ENCODE measurements at places on chromosomes 1 and 21.

- peak; percentile 65 for DNase-seq
These were observed 259.3 kb upstream of the SGIP1 start for GRCh38 chr1:66274634-66275033.

GRCh38 chr1:236066828-236067386 is 2.0 kb upstream of the NID1 start:
- DNase-seq: peak; percentile 70

- no peak for DNase-seq
These were observed 2.0 kb downstream of the MTX1 start for GRCh38 chr1:155210314-155211104.

GRCh38 chr1:99565606-99566289 is 80.2 kb upstream of the PALMD start:
- no peak for DNase-seq

DNA sequence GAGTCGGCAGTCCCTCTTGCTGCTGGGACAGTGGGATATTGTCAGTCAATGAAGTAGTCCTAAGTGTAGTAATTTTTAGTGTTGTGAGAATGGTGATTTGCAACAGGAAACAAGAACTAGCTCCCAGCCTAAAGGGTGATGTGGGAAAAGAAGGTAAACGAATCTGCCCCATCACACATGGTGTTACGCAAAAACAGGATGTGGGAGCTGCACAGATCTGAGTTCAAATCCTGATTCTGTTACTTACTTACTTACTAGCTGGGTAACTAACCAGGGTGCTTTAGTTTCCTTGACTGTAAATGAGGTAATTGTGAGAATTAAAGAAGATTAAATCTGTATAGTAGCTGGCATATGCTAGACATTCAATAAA is 22.3 kb downstream of the NAV1 start:
- DNase-seq: no peak

- DNase-seq: no peak
These were observed 21.3 kb upstream of the LRRC8D start for GRCh38 chr1:89799495-89799894.

- DNase-seq: no peak
These were observed 27.3 kb upstream of the VPS13D start for GRCh38 chr1:12202577-12202976.

GRCh38 chr1:152747831-152748230 is 10.0 kb upstream of the KPRP start:
- DNase-seq: no peak

- no peak for DNase-seq
These were observed 9.5 kb downstream of the TRAF5 start for GRCh38 chr1:211336161-211336560.

GRCh38 chr1:116503546-116504307 is 67.1 kb downstream of the CD58 start:
- peak; percentile 75 for DNase-seq

DNA sequence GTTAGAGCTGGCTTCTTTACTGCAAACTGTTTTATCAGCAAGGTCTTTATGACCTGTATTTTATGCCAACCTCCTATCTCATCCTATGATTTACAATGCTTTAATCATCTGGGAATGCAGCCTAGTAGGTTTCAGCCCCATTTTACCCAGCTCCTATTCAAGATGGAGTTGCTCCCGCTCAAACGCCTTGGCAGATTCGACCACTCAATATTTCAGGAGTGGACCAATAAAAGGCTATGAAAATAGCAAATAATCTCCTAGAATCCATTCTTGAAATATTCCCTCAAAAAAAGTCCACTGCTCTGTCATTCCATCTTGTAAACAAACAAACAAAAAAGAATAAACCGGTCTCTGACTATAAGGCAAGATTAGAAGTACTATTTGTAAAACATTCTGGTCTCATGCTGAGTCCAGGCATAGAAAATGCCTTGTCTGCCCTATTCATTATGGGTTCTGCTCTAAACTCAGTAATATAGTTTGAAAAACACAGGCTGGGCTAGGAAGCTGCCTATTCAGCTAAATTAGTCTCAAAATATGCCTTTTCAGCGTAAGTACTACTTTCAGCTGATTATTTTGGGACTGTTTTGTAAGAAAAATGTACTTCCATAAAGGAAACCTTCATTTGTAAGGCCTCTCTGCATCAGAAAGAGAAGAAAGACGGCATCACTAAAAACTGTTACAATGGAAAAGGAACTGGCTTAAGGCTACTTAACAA is 53.0 kb downstream of the TBX19 start:
- no peak for DNase-seq

DNA sequence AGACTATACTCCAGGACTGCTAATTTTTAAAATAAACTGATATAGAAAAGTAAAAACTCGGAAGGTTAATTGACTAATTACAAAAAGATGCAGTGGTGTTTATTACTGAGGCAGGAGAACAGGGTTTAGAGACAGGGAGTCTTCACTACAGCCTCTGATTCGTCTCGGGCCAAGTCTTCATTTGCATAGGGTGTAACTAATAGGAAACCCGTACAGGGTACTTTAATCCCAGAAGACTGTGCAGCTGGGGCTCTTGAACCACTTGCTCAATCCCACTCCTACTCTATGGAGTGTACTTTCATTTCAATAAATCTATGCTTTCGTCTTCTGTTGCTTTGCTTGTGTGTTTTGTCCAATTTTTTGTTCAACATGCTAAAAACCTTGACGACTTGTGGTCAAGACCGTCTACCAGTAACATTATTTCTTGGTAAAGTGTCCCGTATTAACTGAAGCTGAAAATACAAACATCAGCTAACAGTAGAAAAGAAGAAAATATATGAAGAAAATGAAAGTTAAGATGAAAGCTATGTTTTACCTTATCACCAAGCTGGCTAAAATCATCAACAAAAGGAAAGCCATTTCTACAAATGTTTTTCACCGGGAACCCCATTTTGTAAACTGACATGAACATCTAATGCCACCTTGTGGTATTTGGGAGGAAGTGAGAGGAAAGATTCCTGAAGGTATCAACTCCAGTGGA is 8.0 kb downstream of the SDHB start:
- DNase-seq: no peak

DNA sequence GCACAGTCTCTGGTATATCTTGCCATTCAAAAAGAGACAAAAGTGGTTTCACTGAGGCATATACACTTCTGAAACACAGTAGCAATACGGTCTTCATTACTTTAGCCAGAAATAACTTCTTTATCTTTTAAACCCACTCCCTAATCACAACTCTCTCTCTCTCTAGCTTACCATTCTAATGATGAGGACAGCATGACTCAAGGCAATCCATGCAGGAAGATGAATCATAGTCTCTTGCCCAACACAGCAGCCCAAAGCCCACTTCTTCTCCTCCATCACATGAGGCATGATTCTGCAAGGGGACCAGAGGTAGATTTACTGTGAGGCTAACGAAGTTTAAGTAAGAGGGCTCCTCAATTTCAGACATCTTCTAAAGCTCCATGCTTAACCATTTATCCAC is 285.0 kb upstream of the NR5A2 start:
- no peak for DNase-seq
